BJ (cell line): ENCODE measurements at places on chromosomes 13 and 19. TPM values are rescaled to one million over a fixed set of nuclear protein-coding genes. Genes with fewer than 3 reads are reported as not detected.

GRCh38 chr13:46206143-46206542 is 5.6 kb upstream of the LRRC63 start:
- DNase-seq: no peak

GRCh38 chr13:21297447-21297846 is 121.0 kb downstream of the MRPL57 start:
- DNase-seq: no peak

- DNase-seq: no peak
Observed at GRCh38 chr19:52492201-52492993, 35.1 kb upstream of the ZNF808 start.

DNA sequence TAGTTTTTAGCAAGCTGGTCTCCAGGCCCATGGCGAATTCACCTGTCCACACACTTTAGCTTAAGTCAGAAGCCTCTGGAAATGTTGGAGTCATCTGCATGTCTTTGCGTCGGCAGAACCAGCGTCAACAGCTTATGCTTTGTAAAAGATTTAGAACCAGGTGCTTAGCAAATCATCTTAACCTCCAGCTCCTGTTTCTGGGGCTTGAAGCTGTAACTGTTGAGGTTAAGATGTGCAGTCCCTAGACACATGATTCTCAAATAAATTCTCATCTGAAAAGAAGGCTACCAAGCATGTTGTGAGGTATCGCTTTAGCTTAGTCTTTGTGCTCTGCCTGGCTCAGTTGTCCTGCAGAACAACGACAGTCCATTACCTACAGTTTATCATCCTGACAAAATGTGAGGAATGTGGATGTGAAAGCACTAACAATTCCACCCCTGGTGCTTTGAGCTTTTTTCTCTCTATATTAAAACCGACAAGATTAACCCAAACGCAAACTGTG is 4.4 kb downstream of the EFNB2 start:
- DNase-seq: no peak

DNA sequence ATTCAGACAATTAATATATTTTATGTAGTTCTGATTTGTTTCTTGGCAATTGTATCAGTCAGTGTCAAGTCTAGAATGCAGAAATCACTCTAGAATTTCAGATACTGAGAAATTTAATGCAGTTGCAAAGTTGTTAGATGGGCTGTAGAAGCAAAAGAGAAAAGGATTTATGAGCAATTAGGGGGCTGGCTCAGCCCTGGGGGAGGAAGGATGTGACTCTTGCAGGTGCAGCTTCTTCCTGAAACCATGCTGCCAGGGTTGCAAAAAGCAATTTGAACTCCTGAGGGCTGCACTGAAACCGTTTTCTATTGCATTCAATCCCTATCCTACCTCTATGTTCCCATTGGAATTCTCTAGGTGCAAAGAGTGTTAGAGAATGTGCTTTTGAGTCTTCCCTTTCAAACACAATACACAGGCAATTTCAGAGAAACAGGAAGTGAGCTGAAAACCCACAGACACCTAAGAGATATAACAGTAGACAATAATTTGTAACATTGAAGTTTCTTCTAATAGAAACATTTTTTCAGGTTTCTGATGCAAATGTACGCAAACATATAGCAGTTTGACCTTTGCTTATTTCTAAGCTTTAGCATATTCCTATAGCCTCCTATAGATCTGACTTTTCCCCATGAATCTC is 814.7 kb upstream of the ATXN8OS start:
- no peak for DNase-seq

- DNase-seq: no peak
Observed at GRCh38 chr19:38323291-38323690, 3.6 kb downstream of the KCNK6 start.

- DNase-seq: no peak
Observed at GRCh38 chr19:22814124-22814523, 18.0 kb upstream of the ZNF723 start.

DNA sequence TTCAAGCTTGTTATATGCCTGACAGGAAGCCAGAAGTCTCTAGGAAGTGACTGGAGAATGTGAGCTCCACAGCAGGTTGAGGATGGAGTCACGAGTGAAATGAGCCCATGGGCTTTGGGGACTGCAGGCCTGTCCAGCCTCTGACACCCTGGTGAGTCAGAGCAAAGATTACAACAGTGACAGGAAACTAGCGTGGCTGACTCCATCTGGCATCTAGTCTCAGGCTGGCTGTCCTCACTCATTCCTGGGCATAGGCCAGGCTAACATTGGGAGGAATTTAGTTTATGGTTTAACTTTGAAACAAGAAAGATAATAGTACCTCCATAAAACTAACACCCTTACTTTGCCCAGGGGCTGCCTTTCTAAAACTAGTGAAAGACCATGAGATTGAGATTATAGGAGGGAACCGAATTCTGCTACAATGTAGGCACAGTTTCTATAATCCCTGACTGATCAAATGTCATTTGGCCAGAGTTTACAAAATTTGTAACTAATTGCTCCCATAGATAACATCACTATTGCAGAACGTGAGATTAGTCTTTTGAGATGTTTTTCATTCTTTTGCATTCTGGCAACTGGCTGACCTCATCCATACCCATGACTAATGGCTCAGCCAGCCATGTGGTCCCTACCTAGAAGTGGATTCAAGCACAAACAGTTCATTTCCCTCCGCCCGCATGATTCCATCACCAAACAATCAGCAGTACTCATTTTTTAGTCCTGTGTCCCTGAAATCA is 28.4 kb downstream of the PSG1 start:
- peak; percentile 99 for DNase-seq

GRCh38 chr13:40148101-40148500 is 492.6 kb downstream of the COG6 start:
- DNase-seq: no peak

DNA sequence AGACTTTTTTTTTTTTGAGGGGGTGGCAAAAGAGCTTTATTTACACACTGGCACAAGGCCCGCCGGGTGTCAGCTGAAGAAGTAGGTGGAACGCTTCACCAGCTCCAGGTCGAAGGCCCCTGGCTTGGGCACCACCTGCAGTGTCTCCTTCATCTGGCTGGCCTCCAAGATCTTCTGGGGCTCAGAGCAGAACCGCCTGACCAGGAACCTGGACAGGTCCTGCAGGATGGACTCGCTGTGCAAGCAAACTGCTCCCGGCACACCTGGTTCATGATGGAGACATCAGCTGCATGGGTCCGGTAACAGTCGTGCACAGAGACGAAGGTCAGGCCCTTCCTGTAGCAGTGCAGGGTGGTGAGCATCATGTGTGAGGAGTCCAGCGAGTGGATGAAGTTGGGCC is 4.4 kb upstream of the CYP4F2 start:
- no peak for DNase-seq

DNA sequence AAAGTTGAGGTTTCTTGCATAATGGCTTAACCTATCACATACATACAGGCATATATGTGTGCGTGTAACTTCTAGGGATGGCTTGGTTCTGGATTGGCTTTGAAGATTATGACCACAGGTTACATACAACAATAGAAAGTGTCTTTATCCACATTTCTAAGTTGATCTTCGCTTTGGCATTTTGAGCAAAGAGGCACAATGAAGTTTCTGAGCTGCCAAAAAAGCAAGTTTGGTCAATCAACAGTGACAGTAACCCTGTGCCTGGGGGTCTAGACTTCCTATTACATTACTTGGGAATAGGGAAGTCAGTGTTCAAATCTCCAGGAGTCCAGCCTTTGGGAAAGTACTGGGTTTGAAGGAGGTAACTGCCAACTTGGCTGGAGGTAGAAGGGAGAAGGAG is 3.1 kb upstream of the SOX1 start:
- DNase-seq: no peak

DNA sequence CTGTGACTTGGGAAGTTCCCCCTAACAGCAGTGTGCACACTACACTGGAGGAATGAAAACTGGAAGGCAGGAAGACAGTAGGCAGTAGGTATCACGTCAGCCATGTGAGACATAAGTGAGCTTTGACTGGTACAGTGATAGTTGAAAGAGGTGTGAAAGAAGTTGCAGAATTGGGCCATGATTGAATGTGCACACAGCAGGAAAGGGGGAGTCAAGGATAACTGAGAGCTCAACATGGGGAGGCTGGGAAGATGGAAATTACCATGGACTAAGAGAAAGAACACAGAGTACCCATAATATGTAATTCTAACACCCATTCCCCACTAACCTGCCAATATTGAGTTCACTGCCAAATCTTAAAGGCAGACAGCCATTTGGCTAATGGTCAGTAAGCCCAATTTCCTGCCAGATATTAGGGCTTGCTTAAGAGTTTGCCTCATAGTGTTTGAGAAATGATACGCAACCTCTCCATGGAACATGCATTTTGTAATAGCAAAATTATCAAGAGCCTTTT is 321.7 kb downstream of the DCT start:
- DNase-seq: no peak

DNA sequence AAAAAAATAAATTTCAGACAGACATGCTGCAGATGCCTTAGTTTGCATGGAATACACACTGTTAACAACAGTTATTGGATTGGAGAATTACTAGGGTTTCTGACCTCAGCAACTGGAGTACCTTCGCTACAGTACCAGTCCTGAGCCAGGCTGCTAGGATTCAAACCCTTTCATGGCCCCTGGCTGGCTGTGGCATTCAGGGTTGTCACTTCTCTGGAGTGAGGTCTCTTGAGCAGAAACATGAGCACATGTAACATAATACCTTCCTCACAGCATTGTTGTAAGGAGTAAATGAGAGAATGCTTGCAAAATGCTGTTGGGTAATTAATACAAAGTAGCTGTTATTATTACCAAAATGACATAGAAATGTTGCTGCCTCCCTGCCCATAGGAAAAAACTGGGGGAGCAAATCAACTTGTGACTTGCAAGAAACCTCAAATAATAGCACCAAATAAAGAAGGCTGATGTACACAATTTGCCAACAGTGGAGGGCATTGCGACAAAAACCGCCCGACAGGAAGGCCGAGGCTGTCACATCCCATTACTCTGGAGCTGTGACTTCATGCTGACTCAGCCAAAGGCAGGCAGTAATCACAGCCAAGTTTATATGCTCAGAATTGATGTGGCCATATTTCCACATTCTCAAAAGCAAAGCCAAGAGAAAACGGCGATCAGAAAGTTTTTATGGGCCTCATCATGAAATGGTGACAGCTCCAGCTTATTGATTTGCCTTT is 100.4 kb downstream of the RFC3 start:
- DNase-seq: peak; percentile 9

GRCh38 chr13:73683746-73684145 is 450.5 kb downstream of the KLF12 start:
- DNase-seq: no peak

DNA sequence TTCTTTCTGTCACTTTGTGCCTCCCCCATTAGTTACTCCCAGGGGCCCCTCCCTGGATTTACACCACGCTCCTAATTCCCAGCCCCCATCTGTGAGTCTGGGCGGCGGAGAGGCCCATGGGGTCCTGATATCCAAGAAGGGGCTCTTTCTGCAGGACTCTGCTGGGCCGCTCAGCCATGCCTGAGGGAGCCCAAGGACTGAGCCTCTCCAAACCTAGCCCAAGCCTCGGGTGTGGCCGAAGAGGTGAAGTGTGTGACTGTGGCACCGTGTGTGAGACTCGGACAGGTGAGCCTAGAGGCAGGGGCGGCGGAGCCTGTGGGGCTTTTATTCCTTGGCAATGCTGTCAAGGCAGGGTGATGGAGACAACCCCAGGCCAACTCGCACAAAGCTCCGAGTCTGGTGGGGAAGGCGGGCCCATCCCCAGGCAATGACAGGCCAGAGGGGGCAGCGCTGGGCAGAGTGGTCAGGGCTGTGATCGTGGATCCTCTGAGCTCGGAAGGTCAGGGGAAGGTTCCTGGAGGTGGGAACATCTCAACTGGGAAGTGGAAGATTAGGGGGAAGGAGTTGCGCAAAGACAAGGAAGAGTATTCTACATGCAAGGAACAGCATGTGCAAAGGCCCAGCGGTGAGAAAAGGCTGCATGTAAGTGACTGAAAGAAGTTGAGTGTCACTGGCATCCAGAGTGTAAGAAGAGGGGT is 1.6 kb downstream of the PLEKHG2 start:
- DNase-seq: no peak

GRCh38 chr13:88627071-88627470 is 955.9 kb downstream of the SLITRK5 start:
- no peak for DNase-seq

DNA sequence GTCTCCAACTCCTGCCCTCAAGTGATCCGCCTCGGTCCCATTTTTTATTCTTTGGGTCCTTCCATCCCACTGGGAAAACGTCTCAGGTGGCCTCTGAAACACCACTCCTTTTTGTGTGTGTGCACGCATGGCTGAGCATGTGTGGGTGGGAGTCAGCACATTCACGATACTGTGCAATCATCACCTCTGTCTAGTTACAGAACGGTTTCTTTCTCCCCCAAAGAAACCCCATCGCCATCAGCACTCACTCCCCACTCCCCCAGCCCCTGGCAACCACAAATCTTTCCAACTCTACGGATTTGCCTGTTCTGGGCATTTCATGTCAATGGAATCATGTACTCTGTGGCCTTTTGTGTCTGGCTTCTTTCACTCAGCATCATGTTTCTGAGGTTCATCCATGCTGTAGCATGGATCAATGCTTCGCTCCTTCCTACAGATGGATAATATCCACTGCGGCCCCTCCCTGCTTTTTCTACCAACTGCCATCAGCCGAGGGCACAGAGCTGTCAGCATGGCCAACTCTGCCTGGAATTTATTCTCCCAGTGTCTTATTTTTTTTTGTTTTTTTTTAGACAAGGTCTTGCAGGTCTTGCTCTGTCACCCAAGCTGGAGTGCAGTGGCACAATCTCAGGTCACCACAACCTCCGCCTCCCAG is 9.7 kb downstream of the F2RL3 start:
- no peak for DNase-seq

ZNF20 gene
- 2.1 and 2.8 TPM in 2 replicates for polyA plus RNA-seq

ZNF98 gene
- polyA plus RNA-seq: not detected in 2 replicates

ZNF816 gene
- polyA plus RNA-seq: 1.9 and 3.0 TPM in 2 replicates

FBXL12 gene
- polyA plus RNA-seq: 23.5 and 35.3 TPM in 2 replicates

KANK3 gene
- 0.02 TPM in 1 of 2 replicates, not detected in the other for polyA plus RNA-seq

ASF1B gene
- 8.2 and 11.1 TPM in 2 replicates for polyA plus RNA-seq

CEACAM3 gene
- not detected in 2 replicates for polyA plus RNA-seq

SCAF1 gene
- polyA plus RNA-seq: 2.8 and 3.4 TPM in 2 replicates

DCLK1 gene
- polyA plus RNA-seq: 0.69 and 1.1 TPM in 2 replicates

ONECUT3 gene
- polyA plus RNA-seq: not detected in 2 replicates

SIGLEC8 gene
- not detected in 2 replicates for polyA plus RNA-seq

RTBDN gene
- 0.31 TPM in 1 of 2 replicates, not detected in the other for polyA plus RNA-seq

PABPC3 gene
- 0.16 TPM in 1 of 2 replicates, not detected in the other for polyA plus RNA-seq

ZNF99 gene
- polyA plus RNA-seq: not detected in 2 replicates
